ENCODE measurements at places on chromosomes 6 and 20.

DNA sequence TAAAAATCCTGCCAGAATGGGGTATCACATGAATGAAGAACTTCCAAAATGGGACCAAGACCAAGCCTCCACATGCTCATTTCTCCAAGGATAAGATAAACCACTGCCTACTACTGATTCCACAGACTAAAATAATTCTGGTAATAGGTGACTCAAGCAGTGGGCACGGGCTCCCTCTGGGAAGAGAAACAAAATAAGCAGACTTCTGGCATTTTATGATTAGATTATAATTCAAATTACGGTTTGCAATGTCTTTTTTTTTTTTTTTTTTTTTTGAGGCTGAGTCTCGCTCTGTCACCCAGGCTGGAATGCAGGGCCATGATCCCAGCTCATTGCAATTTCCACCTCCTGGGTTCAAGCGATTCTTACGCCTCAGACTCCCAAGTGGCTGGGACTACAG lies 16.0 kb downstream of the UQCC1 start:
- DNase-seq, result no peak

DNA sequence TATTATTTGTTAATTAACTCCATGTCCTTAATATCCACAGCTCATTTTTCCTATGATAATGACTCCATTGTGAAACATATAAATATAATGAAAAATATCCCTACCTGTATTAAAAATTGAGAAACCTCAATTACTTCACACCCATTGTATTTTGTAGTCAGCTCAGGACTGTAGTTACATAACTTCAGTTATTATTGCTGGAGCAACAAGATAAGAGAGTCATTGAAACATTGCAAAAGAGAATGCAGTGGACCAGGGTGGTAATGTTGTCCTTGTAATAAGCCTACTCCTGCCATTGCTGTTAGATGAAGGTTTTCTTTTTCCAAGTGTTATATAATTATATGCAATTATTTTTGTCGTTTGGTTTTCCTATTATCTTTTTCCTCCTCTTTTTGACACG lies 184.4 kb downstream of the PRL start:
- no peak for DNase-seq

- no peak for DNase-seq
Observed at GRCh38 chr6:50093938-50094272, 44.2 kb upstream of the DEFB112 start.

DNA sequence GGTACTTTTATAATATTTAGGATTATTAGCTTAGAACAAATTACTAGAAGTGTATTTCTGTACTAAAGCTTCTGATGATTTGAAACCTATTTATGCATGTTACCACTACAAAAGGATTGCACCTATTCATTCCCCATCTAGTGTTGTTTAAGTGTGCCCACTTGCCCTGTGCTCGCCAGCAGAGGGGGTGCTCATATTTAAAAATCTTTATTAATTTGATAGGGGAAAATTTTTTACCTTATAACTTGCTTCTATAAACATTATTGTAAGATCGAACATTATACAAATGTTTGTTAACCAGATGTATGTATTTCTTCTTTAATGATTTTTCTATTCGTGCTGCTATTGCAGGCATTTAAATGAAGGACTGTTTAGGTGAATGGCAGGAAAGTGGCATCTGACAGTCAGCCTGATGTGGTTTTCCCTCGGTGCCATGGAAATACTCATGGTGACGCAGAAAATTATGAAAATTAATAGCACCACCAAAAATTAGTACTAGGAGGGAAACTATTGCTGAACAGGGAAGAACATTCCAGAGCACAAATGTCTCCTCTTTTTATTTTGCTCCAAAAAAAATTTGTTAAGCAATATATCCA lies 44.1 kb upstream of the FNDC1 start:
- DNase-seq, result no peak

DNA sequence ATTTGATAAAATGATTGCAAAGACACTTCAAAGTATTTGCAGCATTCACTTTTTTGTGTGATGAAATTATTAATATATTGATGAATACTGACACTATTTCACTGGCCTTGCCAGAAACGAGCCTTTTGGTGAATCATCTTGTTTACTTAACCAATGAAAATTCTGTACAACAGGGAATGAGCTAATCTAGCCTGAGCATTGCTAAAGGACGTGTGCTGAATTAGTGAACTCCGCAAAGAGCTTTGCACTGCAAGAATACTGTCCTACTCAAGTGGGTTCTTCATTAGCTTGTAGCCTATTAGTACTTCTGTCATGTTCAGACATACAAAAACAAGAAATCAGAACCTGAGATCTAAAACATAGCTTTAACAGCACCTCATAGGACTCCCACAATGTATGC lies 172.0 kb upstream of the NRSN1 start:
- DNase-seq, result no peak

DNA sequence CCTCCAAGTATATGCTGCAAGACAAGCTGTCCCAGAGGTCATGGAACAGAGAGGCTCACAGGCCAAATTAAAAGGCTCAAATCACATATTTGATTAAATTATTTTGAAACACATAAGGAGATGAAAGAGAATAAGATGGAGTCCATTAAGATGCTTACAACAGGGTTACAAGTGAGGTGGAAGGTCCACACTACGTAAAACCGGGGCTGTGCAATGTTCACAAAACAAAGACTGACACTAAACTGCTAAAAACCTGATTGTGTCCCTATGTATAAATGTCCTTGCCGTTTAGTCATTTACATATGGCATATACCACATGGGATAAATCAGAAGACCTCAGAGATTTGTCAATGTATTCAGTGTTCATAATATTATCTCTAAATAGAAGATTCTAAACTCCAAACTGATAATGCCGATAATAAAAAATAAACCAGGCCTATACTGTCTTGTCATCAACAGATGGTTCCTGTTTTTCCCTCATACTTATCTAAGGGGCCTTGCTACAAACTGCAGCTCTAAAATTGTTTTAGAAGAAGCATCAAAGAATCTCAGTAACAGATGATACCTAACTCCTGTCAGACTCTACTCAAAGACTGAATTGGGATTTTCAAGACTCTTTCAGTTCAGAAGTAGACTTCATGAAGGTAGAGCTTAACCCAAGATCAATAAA lies 51.8 kb upstream of the RIPOR2 start:
- DNase-seq, result no peak

GRCh38 chr20:17609811-17610377 lies 40.0 kb downstream of the DSTN start:
- DNase-seq, result no peak

DNA sequence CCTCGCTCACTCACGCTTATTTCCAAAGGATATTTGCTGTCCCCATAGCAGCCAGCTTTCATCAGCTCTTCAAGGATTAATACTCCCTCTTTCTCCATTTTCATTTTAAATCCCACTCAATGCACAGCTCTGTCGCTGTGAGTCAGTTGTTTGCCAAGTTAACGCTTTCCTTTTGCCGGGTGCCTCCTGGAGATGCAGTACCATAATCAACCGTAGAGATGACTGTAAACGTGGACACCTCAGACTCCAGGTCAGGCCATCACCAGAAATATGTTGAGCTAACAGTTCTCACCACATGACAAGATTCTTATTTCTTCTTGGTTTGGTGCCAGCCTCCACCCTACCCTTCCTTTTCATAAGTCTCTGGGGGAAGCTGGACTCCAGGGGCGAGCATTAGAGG lies 66.6 kb upstream of the TAB2 start:
- DNase-seq, result no peak

DNA sequence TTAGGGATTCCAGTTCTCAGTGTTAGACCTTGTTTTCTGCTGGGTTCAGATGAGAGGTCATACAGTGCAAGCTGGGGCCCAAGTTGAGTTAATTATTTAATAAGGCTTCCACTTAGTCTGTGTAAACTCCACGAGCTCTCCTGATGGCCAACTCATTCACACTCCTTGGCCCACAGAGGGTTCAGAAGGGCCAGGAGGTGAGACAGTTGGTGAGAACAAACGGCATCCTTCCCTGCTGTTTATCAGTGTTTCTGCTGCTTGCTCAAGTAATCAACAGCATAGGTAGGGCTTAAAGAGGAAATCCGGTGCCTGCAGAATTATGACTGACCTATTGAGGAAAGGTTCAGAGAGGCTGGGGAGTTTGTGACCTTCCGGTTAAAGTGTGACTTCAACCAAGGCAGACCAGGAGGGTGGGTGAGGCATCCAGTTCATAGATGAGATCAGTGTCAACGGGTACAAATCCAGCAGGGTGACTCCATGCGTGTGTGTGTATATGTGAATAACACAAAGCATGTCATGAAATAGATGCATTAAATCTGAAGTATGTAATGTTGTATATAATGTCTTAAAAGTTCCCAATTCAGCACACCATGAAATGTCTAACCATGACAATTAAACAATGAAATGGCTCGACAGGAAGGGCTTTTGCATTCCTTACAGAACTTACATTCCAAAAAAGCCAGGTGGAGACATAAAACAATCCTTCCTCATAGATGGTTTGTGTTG lies 37.4 kb upstream of the BCAS1 start:
- no peak for DNase-seq

GRCh38 chr6:131206463-131207251 lies 71.4 kb downstream of the AKAP7 start:
- DNase-seq, result no peak

- no peak for DNase-seq
Observed at GRCh38 chr6:163712566-163712961, 298.0 kb downstream of the QKI start.

- DNase-seq, result no peak
Observed at GRCh38 chr6:167689751-167690150, 137.0 kb upstream of the AFDN start.

- no peak for DNase-seq
Observed at GRCh38 chr6:84902354-84902928, 138.0 kb upstream of the TBX18 start.

- DNase-seq, result no peak
Observed at GRCh38 chr6:80641591-80641990, 535.1 kb downstream of the BCKDHB start.

DNA sequence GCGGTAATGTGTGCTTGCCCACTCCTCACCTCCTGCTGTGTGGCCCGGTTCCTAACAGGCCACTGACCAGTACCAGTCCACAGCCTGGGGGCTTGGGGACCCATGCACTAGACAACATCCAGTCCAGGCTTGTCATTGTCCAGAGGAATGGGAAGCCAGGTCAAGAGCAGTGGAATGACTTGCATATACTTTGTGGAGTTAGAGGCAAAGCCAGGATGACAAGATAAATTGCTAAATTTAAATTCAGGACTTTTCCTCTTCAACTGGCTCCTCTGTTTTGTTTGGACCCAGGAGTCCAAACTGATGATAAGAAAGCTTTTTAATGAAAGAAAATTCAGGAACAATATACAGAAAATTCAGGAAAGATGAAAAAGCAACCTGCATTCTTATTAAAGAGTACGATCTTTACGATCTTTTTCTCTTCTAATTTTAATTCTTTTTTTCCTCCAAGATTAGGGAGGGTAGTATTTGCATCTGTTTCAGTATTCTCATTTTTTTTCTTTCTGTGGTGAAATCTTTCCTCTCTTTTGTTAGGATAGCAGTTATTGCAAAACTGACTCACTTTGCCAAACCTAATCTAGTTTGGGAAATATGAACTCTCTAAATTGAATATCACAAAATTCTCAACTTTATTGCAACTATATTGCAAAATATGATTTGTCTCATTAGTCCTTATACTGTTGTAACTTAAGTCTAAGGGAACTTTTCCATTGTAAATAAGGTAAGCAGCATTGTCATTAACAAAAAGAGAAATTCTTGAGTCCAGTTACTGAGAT lies 48.2 kb downstream of the DCBLD1 start:
- no peak for DNase-seq
